Memory B cell (primary cell): ENCODE measurements at places on chromosomes 7 and 10.

GRCh38 chr10:78936412-78937342 lies 132.1 kb upstream of the ZMIZ1 start:
- no peak for DNase-seq

DNA sequence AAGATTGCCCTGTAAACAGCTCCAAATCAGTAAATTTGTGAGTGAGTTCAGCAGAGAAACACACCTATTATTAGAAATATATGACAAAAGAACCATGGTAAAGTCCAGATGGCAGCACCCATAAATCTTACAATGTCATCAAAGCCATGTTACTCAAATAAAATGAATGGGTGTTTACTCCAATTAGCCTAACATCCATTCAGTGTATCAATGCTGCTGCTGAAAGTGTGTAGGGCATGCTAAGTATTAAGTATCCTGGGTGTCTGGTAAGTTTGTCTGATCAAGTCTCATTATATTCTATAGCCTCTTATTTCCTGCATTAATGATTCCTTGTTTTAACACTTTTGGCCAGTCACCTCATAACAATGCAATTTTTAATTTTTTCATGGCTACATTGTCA lies 185.5 kb upstream of the STEAP4 start:
- no peak for DNase-seq

DNA sequence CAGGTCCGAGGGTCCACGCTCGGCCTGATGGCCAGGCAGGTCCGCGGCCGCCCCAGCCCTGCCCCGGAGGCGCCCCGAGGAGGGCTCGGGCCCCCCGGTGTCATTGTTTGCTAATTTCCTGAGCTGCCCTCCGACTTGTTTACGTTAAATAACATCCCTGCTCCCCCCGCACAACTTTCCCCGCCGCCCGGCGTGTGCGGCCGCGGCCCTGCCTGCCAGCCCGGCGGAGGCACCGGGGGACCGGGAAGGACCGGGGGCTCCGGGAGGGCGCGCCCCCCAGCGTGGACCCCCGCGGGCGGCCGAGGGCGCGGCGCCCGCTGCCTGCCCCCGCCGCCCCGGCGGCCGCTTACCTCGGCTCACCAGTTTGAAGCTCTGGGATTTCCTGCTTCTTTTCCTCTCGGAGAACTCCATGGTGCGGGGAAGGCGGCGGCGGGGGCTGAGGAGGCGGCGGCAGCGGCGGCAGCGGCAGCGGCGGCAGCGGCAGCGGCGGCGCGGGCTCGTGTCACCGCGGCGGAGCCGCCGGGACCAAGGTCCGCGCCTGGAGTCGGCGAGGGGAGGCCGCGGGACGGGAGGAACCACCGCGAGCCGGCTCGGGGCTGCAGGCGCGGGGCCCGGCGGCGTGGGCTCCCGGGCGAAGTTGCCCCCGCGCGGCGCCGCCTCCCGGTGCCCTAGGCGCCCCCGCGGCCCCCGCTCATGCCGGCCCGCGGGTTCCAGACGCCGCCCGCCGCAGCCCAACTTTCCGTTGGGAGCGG lies 515 bp downstream of the BEND7 start:
- DNase-seq = no peak

DNA sequence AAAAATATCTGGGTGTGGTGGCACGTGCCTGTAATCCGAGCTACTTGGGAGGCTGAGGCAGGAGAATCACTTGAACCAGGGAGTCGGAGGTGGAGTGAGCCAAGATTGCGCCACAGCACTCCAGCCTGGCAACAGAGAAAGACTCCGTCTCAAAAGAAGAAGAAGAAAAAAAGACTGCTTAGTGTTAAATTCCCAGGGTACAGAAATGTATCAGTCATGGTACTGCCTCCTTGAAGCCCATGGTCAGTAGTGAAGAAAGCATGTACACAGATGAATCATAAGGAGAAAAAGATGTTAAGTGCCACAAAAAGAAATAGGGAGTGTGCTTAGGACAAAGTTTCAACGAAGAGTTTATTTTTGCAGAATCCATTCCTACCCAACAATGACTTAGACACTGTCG lies 62.5 kb upstream of the KMT2E start:
- DNase-seq = no peak

- no peak for DNase-seq
Observed at GRCh38 chr10:29252811-29253689, 35.8 kb upstream of the LYZL1 start.

GRCh38 chr7:95897557-95898251 lies 125.3 kb downstream of the DYNC1I1 start:
- DNase-seq = no peak

- DNase-seq = no peak
Observed at GRCh38 chr7:50615519-50616080, 50.4 kb upstream of the DDC start.

DNA sequence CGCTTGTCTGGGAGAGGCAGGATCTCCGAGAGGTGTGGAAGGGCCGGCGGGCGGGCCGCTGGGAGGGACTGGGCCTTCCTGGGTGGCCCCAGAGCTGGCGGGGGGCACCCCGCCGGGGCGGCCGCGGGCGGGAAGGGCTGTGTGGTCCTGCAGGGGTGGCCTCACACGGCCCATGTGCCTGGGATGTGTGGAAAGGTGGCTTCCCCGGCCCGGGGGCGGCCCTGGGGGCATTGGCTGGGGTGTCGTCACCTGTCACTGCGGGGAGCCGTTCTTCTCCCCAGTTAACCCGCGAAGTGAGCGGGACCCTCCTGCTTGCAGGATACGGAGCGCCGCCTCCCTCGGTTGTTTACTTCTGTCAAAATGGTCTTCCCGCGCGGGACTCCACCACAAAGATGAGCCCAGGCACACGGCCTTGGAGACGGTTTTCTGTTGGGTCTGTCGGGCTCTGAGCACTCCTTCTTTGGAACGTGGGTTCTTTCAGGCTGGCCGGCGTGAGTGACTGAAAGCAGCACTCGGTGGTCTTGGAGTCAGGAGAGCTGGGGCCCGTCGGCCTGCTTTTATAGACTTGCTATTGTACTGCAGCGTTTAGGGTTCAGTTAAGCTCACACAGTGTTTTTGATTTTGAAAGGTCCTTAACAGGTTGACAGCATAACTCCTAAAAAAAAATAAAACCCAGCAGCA lies 700 bp downstream of the SMC3 start:
- DNase-seq = peak; percentile 51

GRCh38 chr7:100432053-100432452 lies 2.4 kb downstream of the MEPCE start:
- DNase-seq = no peak

GRCh38 chr7:139823959-139824521 lies 5.0 kb upstream of the TBXAS1 start:
- no peak for DNase-seq

DNA sequence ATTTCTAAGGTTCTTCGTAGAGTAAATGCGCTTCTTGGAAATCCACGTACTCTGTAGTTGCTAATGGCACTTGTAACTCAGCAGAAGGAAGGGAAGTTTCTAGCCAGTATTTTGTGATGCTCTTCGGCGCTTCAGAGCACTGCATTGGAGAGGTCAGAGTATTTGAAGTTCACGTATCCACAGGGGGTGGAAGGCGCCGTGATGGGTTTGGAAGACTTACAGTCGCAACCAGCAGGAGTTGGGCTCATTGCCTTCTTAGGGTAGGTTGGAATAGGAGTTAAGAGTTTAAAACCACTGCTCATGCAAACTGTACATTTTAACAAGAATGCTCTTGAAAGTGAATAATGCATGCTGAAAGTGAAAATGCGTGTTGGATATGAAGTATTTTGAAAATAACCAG lies 49.1 kb downstream of the SHH start:
- DNase-seq = no peak

DNA sequence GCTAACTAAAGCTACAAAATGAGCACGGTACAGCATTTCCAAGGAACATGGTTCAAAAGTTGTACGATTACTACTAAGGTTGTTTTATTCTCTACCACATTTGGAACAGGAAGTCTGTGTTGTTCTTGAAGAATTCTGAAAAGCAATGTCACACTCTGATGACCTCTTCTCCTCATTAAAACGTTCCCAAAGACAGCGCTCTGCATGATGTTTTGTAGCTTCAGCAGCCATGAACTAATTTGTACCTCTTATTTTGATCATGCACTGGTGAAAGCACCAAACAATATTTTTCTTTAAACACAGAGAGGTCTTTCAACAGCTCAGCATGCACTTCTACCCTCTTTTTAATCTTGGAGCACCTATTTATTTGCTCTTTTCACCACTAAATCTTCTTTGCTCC lies 75.0 kb upstream of the TES start:
- DNase-seq = no peak

GRCh38 chr7:99737726-99738125 lies 2.7 kb upstream of the CYP3A7 start:
- no peak for DNase-seq

DNA sequence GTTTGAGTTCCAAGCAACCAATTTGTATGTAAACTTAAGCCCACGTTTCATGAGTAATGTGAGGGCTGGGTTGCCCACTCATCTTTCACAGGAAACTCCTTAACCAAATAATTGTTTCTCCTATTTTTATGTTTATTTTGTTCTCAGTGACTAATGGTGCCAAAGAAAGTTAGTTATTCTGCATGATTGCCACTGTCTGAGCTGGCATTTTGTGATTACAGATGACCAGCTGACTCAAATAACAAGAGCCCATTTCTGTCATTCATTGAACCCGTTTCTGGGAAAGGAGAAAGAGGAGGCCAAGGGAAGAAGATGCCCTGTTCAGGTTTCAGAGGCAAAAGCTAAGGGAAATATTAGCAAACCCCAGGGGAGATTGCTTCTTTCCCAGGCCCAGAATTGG lies 186.9 kb upstream of the MYO3A start:
- DNase-seq = no peak

DNA sequence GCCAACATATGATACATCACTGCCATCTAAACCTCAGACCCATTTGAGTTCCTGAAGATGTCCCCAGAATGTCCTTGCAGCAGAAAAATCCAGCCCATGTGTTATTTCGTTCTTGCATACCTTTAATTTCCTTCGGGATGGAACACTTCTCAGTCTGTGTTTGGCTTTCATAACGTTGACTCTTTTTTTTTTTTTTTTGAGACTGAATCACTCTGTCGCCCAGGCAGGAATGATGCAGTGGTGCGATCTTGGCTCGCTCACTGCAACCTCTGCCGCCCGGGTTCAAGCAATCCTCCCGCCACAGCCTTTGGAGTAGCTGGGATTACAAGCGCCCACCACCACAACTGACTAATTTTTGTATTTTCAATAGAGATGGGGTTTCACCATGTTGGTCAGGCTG lies 148.8 kb upstream of the TNRC18 start:
- DNase-seq = no peak

- DNase-seq = no peak
Observed at GRCh38 chr7:152709287-152710152, 33.6 kb upstream of the XRCC2 start.

GRCh38 chr7:43849047-43849446 lies 20.3 kb downstream of the MRPS24 start:
- no peak for DNase-seq

- no peak for DNase-seq
Observed at GRCh38 chr10:78755877-78756455, 312.8 kb upstream of the ZMIZ1 start.

GRCh38 chr10:75688506-75689300 lies 257.3 kb downstream of the LRMDA start:
- no peak for DNase-seq

DNA sequence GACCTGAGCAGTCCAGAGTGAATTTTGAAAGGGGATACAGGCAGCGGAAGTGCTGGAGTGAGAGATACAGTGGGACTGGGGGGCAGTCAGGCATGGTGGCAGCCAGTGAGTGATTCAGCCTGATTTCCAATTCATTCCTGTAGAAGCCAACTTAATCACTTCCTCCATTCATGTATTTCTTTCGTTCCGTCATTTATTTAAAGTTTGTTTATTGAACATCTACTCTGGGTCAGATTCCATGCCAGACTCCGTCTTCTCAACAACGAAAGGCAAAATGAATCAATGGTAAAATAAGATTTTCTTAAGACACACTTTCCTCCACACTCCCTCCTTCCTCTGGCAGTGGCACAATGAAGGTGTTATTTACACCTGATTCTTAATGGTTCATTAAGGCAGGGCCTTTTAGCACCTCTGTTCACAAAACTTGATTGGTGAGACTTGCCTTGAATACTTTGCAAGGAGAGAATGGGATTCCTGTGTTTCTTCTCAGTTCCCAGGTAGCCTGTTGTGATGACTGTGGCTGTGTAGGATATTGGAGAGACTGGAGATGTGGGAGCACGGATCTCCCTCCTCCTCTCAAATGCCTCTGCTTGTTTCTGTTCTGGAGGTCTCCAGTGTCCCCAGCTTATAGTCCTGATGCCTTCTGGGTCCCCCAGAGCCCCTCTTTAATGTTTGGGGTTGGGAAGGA lies 27.9 kb downstream of the ADCYAP1R1 start:
- no peak for DNase-seq

DNA sequence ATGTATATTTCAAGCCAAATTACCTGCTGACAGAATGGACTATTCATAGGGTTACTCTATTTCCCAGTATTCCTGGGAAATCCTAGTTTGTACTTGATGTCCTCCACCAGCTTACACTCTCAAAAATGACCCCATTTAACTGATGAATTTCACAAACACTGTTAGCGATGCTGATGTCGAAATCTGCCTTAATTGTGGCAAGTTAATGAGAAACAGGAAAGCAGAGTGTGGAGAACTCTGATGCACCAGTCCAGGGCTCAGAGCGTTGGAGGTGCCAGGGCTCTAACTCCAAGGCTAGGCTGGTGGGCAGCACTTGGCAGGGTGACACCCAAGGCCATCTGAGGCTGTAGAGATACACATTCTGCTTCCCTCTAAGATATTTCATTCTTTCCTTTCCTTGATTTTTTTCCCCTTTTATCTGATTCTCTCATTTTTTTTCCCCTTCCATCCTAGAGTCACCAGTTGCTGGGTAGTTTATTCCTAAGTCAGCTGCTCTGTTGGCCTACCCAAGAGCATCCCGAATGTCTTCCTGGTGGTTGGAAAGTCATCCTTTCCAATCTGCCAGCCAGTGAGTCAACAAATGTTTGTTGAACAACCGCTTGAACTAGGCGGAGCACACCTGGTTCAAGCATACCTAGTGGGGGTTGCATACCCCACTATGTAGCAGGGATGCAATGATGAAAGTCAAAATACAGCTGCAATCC lies 525.0 kb upstream of the NRP1 start:
- DNase-seq = no peak

- DNase-seq = no peak
Observed at GRCh38 chr10:122057841-122058413, 69.0 kb downstream of the TACC2 start.

- DNase-seq = no peak
Observed at GRCh38 chr10:124632064-124632531, 112.1 kb downstream of the FAM53B start.

DNA sequence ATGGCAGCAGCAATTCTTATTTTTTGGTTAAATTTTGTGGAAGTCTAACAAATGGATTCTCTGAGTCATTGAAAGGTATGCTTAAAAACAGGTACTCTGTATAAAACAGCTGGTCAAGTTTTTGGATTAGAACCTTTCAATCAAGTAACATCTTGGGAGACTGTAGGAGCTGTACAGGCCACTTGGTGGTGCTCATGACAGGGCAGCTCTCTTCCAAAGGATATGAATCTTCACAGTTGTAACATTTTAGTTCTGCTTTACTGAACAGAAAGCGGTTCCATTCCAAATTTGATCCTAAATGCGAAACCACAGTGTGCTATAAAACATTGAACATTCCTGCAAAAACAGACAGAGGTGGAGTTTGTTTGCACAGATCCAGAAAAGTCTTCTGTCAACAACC lies 44.5 kb upstream of the AGR3 start:
- no peak for DNase-seq
